Foreskin fibroblast (primary cell): ENCODE measurements at places on chromosomes 1 and 21.

DNA sequence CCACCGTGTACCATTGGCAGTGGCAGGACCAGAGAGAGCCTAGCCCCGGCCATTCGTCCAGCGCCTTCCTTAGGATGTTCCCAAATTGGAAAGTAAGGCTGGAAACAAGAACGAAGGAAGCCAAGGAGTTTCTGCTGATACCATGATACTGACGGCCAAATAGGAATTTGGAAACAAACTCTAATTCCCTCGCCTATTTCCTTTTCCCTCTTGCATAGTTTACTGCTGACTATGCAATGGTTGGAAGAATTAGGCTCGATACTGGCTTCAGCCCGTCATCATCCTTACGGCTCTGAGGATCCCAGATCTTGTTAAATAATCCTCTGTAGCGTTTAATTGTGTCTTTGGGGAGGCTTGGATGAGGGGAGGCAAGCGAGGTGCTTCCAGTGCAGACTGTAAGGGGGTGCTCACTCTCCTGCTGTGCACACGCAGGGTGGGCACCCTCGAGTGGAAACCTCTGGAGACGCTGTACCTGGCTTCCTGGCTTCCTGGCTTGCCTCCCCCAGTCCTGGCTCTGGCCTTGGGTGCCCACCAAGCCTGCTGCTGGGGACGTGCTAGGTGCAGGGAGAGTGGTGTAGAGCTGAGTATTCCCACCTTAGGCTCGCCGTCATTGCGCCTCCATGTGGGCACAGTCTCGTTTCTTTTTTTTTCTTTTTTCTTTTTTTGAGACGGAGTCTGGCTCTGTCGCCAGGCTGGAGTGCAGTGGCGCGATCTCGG, 27.4 kb upstream of the CAMTA1 start:
- no peak for DNase-seq

DNA sequence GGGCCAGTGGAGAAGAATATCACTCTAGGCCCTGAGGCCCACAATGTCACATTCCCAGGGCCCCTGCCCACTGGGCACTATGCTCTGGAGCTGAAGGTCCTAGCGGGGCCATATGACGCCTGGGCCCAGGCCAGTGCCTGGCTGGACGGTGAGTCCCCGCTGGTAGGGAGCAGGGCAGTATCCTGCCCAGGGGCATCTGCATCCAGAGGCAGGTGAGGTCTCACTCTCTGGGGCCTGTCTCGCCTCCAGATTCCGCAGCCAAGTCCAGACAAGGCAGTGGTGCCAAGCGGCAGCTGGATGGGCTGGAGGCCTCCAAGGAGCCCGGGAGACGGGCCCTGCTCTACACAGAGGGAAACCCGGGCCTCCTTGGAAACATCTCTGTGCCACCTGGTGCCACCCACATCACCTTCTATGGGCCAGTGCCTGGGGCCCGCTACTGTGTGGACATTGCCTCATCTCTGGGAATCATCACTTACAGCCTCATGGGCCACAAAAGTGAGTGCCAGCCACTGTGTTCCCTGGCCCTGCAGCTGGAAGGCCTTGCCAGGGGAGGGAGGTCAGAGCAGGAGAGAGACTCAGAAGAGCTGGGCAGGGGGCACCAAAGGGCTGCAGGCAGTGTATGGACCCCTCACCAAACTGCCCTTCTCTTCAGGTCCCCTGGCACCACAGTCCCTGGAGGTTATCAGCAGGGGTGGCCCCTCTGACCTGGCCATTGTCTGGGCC, 11.1 kb upstream of the PTPN7 start:
- no peak for DNase-seq

- DNase-seq, result no peak
These were observed 294.6 kb downstream of the RPS6KC1 start for GRCh38 chr1:213345621-213346020.

DNA sequence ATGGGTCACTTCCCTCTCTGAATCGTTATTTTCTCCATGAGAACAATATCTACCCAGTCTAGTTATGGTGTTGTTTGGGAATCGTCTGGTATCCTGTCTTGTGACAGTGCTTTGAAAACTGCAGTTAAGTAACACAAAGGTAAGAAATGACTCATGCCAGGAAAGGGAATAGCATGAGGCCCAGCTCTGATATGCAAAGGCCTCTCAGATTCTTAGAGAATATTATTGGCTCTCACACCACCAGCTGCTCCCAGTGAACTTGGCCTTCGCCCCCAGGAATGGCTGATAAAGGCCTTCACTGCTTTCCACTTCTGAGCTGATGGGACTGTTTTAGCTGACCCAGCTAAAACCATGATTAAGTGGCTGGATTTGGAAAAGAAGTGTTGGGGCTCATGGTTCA, 27.1 kb downstream of the NEK2 start:
- DNase-seq, result no peak

GRCh38 chr21:35324372-35325220, 275.5 kb upstream of the RUNX1 start:
- DNase-seq, result peak; percentile 75

GRCh38 chr1:60488847-60489246, 415.3 kb upstream of the C1orf87 start:
- DNase-seq, result no peak

DNA sequence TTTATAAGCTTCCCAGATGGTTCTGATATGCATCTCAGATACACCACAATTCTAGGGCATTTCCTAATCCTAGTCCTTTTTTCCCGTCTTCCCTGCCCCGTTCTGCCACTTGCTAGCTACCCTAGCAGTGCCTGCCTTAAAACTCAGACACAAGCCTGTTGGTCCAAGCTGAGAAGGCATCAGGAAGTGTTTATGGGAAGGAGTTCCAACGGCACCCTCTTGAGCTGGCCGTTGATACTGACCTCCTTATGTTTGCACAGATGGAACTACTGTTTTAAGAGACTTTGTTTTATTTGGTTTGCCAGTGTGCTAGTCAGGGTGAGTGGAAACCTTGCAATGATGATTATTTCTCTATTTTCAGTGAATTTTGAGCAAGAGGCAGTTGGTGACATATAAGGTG, 67.2 kb downstream of the UCK2 start:
- peak; percentile 81 for DNase-seq

- no peak for DNase-seq
These were observed 181.5 kb upstream of the ATP1B1 start for GRCh38 chr1:168924976-168925375.

- no peak for DNase-seq
These were observed 74.4 kb upstream of the LYPLAL1 start for GRCh38 chr1:219099307-219099706.

DNA sequence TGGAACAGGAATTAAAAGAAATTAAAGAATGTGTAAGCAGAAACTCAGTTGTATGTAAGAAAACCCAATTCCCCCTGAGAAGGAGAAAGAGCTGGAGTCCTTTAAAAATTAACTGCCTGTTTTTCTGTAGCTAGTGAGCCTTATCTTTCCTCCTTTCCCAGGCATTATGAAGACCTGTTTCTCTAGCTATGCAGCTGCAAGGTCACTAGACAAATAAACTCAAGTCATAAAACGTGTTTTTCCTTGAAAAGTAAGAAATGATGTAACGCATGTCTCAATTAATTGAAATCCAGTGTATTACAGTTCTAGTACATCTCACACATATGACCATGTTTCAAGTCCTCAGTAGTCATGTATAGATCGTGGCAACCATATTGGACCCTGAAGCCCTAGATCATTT, 5.3 kb downstream of the S100A12 start:
- no peak for DNase-seq

DNA sequence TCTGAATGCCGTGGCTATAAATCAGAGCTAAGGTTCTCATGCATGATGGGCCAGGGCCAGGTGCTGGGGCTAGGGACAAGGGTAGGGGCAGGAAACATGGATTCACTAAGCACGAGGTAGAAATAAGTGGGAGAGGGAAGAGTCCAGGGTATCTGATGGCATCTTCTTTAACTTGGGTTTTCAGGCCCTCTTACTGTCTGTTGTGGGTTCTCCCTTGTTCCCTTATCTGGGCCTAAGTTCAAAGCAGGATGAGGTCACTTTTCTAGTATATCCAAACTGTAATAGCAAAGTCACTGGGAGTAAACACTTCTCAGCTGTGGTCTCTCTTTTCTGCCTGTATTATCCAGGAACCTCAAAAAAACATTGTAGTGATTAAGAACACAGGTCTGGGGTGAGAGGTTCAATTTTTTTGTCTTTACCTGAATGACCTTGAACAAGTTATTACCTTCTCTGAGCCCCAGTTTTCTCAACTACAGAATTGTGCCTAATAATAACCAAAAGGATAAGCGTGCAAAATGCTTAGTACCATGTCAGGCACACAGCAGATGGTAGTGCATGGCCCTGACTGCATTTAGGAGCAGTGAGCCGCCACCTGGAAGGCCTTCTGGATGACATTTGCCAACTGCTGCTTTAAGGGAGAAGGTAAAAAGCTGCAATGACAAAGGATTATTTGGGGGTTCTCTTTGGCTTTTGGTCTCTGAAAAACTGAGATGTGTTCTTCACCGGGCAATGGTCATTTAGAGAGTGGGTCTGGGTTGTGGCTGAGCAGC, 53.6 kb upstream of the A3GALT2 start:
- DNase-seq, result peak; percentile 72

DNA sequence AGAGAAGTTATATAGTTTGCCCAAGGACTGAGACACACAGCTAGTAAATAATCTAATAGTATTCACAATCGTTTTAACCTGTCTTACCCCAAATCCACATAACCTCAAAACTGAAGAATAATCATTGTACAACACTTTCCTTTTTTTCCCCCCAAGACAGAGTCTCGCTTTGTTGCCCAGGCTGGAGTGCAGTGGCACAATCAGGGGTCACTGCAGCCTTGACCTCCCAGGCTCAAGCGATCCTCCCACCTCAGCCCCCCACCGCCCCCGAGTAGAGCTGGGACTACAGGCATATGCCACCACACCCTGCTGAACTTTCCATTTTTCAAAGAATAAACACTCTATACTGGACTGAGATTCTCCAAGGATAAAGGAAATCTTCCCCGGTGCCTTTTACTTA, 28.7 kb upstream of the NBL1 start:
- no peak for DNase-seq

- DNase-seq, result no peak
These were observed 121.8 kb upstream of the ARHGEF16 start for GRCh38 chr1:3332662-3333061.
